Ascending aorta (tissue), 2 donors: ENCODE measurements at places on chromosomes 5 and 9.

GRCh38 chr9:80400624-80401230 lies 829.0 kb downstream of the TLE4 start:
- no peak overlapping the region for H3K27ac ChIP-seq
- H3K36me3 ChIP-seq, result no peaks in the 10 kb centered on the region
- no peaks in the 10 kb centered on the region for H3K4me1 ChIP-seq
- no peak overlapping the region for H3K4me3 ChIP-seq

- H3K27me3 ChIP-seq, result no peaks in the 10 kb centered on the region
- H3K27ac ChIP-seq, result no peak overlapping the region
- H3K36me3 ChIP-seq, result peaks cover 34% of the 10 kb centered on the region
- H3K4me1 ChIP-seq, result peaks cover 5% of the 10 kb centered on the region
- H3K4me3 ChIP-seq, result peak overlapping the region; percentile 91
- no peak for DNase-seq
Measured at GRCh38 chr5:115838885-115839518, 2.4 kb downstream of the ATG12 start.

- H3K4me3 ChIP-seq, result no peak overlapping the region
- no peaks in the 10 kb centered on the region for H3K27me3 ChIP-seq
- no peak overlapping the region for H3K27ac ChIP-seq
- no peak for DNase-seq
- H3K36me3 ChIP-seq, result no peaks in the 10 kb centered on the region
Measured at GRCh38 chr5:170145462-170145861, 39.8 kb downstream of the FOXI1 start.

GRCh38 chr5:128632264-128632663 lies 94.2 kb upstream of the FBN2 start:
- no peaks in the 10 kb centered on the region for H3K27me3 ChIP-seq
- H3K36me3 ChIP-seq, result no peaks in the 10 kb centered on the region

DNA sequence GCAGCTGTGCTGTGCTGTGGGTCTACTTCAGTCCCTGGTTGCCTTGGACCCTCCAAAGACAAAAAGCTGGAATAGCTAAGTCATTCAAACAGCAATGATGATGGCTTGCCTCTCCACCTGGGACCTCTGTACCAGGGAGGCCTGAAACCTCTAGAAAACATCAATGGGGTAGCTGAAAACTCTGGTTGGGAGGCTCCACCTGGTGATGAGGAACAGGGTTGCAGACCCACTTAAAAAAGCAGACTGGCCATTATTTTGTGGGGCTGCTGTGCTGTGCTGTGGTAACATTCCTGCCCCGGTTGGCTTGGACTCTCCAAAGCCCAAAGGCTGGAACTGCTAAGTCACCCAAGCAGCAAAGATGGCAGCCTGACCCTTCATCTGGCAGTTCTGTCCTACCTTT lies 839.3 kb upstream of the ARRDC3 start:
- no peaks in the 10 kb centered on the region for H3K27me3 ChIP-seq
- no peak for DNase-seq
- H3K4me1 ChIP-seq, result no peaks in the 10 kb centered on the region

GRCh38 chr5:79420248-79420647 lies 93.7 kb downstream of the HOMER1 start:
- no peaks in the 10 kb centered on the region for H3K36me3 ChIP-seq
- H3K4me1 ChIP-seq, result no peaks in the 10 kb centered on the region
- no peak overlapping the region for H3K4me3 ChIP-seq
- no peak overlapping the region for H3K27ac ChIP-seq
- H3K27me3 ChIP-seq, result no peaks in the 10 kb centered on the region
- no peak for DNase-seq

DNA sequence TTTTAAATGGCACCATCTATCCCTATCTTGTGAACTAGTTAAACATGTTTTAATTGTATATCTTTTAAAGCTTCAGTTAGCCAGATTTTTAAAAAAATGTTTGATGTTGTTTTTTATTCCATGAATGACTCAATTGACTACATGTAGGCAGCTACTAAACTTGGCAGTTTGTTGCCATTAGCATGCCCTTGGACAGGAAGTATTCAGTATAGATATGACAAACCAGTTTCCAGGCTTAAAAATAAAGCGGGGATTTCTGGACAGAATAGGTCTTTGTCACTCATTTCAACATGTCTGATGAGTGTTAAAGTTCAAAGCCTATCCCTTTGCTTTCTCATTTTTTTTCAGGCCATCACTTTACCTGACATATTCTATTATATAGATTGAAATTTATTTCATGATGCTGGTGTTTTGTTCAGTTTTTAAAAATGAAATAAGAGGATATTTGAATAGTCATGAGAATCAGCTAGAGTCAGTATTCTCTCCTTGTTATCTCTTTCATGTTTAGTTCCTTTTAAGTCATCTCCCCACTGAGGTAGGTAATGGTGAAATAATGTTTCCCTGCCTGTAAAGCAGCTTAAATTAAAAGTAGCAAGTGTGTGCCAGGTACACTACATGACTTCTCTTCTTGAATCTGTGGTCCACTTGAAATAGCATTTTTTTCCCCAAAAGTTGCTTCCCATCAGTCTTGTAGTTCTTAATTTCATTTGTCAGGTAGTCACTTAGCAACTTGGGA lies 11.9 kb downstream of the TNFAIP8 start:
- peak overlapping the region; percentile 48 for H3K27ac ChIP-seq
- DNase-seq, result no peak
- H3K36me3 ChIP-seq, result no peaks in the 10 kb centered on the region
- peaks cover 4% of the 10 kb centered on the region for H3K4me1 ChIP-seq

GRCh38 chr9:33244137-33244784 lies 4.3 kb downstream of the SPINK4 start:
- no peak overlapping the region for H3K4me3 ChIP-seq
- H3K4me1 ChIP-seq, result no peaks in the 10 kb centered on the region
- H3K27me3 ChIP-seq, result no peaks in the 10 kb centered on the region
- no peaks in the 10 kb centered on the region for H3K36me3 ChIP-seq

GRCh38 chr5:60604771-60605170 lies 95.2 kb downstream of the DEPDC1B start:
- H3K27ac ChIP-seq, result no peak overlapping the region
- no peak overlapping the region for H3K4me3 ChIP-seq
- no peaks in the 10 kb centered on the region for H3K36me3 ChIP-seq
- DNase-seq, result no peak

DNA sequence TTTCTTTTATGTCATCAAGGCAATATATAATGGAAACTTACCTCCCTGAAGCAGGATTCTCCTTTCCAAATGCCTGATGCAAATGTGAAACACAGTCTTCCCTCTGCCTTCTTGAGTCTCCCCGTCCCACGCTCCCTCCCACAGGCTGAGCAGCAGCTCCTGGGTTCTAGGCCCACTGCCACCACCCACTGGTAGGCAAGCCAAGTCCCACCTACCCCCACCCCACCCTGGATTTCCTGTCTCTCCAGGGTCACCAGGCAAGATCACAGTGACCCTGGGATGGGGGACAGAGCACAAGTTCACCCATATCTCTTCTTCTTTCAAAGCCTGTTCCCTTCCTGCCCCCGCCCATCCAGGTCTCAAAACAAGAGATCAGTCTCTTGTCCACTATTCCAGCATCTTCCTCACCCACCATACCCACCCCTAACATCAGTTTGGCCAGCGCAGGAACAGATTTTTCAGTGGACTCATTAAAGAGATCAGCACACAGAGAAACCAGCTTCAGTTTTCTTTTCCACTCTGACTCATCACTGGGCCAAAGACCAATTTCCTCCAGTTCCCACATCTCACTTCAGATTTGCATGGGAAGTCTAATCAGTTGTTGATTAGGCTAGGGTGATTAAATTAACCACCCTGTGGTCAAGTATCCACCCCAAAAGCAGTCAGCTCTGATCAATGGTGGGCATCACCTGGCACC lies 151.5 kb downstream of the ACTL7B start:
- no peaks in the 10 kb centered on the region for H3K27me3 ChIP-seq
- no peak for DNase-seq
- no peaks in the 10 kb centered on the region for H3K36me3 ChIP-seq
- no peak overlapping the region for H3K27ac ChIP-seq
- no peak overlapping the region for H3K4me3 ChIP-seq
- H3K4me1 ChIP-seq, result no peaks in the 10 kb centered on the region

DNA sequence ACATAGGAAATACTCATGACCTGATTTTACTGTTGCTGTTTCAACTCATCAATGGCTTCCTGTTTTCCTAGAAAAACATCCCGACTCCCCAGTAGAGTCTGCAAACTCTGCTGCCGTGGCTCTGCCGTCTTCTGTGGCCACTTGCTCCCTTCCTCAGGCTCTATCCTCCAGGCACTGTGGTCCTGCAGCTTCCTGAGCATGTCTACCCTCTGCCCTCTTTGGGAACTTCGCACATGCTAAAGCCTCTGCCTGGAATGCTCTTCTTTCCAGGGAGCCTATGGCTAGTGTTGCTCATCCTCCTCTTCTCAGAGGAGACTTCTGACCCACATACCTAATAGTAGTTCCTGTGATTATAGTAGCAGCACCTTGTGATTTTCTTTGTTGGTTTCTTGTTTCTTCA lies 256.9 kb downstream of the MAN2A1 start:
- no peaks in the 10 kb centered on the region for H3K4me1 ChIP-seq
- DNase-seq, result no peak
- no peaks in the 10 kb centered on the region for H3K36me3 ChIP-seq

DNA sequence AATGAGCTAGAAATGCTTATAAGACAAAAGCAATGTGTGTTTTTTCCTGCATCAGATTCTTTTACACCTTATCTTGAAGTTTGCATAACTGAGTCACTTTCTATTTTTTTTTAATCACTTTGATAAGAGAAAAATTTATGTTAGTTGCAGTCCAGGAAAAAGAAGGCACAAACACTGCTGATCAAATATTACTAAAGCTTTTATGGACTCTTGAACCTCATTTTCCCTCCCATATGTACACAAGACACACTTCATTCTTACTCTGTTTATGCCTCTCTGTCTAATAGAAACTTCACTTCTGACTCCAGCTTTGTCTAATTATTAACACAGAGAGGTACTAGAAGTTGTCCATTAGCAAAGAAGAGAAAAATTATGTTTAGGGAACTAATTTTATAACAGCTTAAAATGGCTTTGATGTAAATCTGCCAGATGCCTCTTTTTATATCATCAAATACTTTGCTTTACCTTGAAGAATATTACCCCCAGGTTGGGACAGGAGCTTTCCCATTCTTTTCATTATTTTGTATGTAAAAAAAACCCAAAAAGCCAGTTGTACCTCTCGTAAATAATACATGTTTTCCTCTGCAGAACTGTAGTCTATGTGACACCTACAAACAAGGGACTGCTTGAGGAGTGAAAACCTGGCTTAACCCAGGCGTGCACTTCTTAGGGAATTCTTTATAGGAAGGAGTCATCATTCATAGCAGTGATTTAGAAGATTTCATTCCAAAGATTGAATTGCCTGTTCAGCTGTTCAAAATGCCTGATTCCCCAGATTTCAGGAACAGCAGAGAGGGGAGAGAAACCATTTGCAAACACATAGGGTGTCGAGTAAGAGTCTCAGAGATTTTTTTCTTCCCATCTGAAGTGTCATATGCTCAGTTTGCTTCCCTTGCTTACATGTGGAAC lies 72.6 kb downstream of the DAPK1 start:
- no peaks in the 10 kb centered on the region for H3K36me3 ChIP-seq
- no peak for DNase-seq
- H3K27ac ChIP-seq, result no peak overlapping the region
- H3K4me1 ChIP-seq, result no peaks in the 10 kb centered on the region

DNA sequence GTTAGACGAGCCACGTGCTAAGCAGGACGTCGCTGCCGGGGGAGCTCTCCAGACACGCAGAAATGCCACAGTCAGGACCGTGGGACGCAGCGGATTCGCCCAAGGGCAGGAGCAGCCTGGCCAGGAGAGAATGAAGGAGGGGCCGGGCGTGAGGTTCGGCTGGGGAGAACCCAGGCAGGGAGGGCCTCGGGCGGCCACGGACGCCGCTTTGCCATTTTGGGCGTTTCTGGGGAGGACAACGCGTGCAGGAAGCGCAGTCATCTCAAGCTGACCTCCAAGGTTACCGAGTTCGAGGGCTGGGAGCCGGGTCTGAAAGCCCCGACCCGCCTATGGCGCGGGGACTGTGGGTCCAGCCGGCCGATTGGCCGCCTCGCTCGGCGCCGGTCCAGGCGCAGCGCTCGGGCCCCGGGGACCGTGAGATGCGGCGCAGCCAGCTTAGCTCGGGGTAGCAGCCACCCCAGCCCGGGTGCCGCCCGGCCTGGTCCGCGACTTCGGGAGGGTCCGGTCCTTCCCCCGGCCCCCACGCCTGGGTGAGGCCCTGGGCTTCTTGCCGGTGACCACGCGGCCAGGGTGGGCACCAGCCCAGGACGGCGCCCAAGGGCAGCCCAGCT lies 760 bp upstream of the MAN1B1 start:
- no peak for DNase-seq
- no peaks in the 10 kb centered on the region for H3K36me3 ChIP-seq
- peaks cover 12% of the 10 kb centered on the region for H3K4me1 ChIP-seq
- peak overlapping the region; percentile 91 for H3K27ac ChIP-seq
- H3K4me3 ChIP-seq, result peak overlapping the region; percentile 99

- DNase-seq, result no peak
- H3K4me3 ChIP-seq, result no peak overlapping the region
- no peak overlapping the region for H3K27ac ChIP-seq
- H3K36me3 ChIP-seq, result peaks cover 48% of the 10 kb centered on the region
- H3K4me1 ChIP-seq, result no peaks in the 10 kb centered on the region
Measured at GRCh38 chr9:129097671-129098306, 12.8 kb downstream of the CRAT start.

GRCh38 chr5:155466851-155467250 lies 453.3 kb downstream of the KIF4B start:
- no peak overlapping the region for H3K27ac ChIP-seq
- no peak for DNase-seq
- H3K4me3 ChIP-seq, result no peak overlapping the region
- H3K27me3 ChIP-seq, result no peaks in the 10 kb centered on the region
- H3K4me1 ChIP-seq, result no peaks in the 10 kb centered on the region
- no peaks in the 10 kb centered on the region for H3K36me3 ChIP-seq

DNA sequence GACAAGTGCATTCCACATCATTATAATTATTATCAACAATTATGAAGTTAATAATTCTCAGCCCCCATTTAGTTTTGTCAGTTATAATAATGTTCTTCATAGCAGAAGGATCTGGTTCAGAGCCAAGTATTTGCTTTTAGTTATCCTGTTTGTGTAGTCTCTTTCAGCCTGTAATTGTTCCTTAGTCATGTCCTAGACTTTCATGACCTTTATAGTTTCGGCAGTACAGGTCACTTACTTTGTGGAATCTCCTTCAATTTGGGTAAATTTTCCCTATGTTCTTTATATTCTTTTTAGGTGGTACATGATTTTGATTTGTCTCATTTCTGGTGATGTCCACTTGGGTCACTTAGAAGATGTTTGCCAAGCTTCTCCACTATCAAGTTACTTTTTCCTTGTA lies 34.3 kb downstream of the UBE2R2 start:
- H3K27me3 ChIP-seq, result no peaks in the 10 kb centered on the region
- no peak overlapping the region for H3K27ac ChIP-seq
- no peak for DNase-seq
- H3K36me3 ChIP-seq, result no peaks in the 10 kb centered on the region

DNA sequence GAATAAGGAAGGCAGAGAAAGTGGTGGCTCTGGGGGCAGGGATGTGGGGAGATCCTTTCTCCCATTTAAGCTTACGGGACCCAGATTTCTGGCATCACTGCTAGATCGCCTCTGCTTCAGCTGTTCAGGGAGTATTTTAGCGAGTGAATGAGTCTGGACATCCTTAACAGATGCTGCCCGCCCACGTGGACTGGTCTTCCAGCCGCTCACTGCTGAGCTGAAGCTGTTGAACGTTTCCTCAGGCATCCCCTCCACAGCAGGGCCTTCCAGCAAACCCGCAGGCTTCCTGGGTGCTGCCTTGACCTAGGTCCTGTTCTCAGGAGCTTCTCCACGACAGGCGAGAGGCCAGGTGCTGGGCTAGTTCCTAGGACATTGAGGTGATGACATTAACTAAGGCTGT lies 144.4 kb upstream of the EFNA5 start:
- no peaks in the 10 kb centered on the region for H3K36me3 ChIP-seq
- no peaks in the 10 kb centered on the region for H3K4me1 ChIP-seq
- DNase-seq, result no peak
- H3K27ac ChIP-seq, result no peak overlapping the region

GRCh38 chr5:156431956-156432829 lies 105.2 kb downstream of the SGCD start:
- no peak overlapping the region for H3K27ac ChIP-seq
- no peak overlapping the region for H3K4me3 ChIP-seq
- no peaks in the 10 kb centered on the region for H3K4me1 ChIP-seq
- DNase-seq, result no peak
